ENCODE measurements at places on chromosomes 7 and 10. TPM values are rescaled to one million over a fixed set of nuclear protein-coding genes. Genes with fewer than 3 reads are reported as not detected.

Gene CTTNBP2
- total RNA-seq: 1.9 TPM

Gene CPA2
- total RNA-seq: 1.9 TPM

Gene THSD7A
- total RNA-seq: 1.6 TPM

Gene ADRB1
- 0.10 TPM for total RNA-seq

Gene NRAP
- 0.05 TPM for total RNA-seq

Gene CUBN
- 0.25 TPM for total RNA-seq

Gene IFIT2
- total RNA-seq: 6.0 TPM

Gene EIF4EBP2
- 59.2 TPM for total RNA-seq

Gene DGKI
- total RNA-seq: 0.35 TPM

Gene ASZ1
- total RNA-seq: not detected

Gene SLC13A1
- total RNA-seq: 0.13 TPM

Gene UCN3
- total RNA-seq: not detected

Gene TUBAL3
- total RNA-seq: not detected

Data from left lobe of liver (tissue), 2 donors.